ENCODE measurements at places on chromosomes 7 and 10. TPM values are rescaled to one million over a fixed set of nuclear protein-coding genes. Genes with fewer than 3 reads are reported as not detected.

The TCAF2 gene
- total RNA-seq = 9.4 TPM

- peaks cover 48% of the 10 kb centered on the region for H3K4me1 ChIP-seq
- H3K27ac ChIP-seq = no peak overlapping the region
- no peak overlapping the region for H3K4me3 ChIP-seq
- DNase-seq = no peak
- no peaks in the 10 kb centered on the region for H3K27me3 ChIP-seq
Measured at GRCh38 chr10:112960151-112960681, 10.2 kb downstream of the TCF7L2 start.

GRCh38 chr10:98307916-98308541 is 40.0 kb upstream of the LOXL4 start:
- DNase-seq = no peak
- no peak overlapping the region for H3K4me3 ChIP-seq
- no peaks in the 10 kb centered on the region for H3K36me3 ChIP-seq
- H3K4me1 ChIP-seq = peaks cover 17% of the 10 kb centered on the region
- H3K27ac ChIP-seq = no peak overlapping the region
- peaks cover 16% of the 10 kb centered on the region for H3K27me3 ChIP-seq

GRCh38 chr7:48976253-48976652 is 51.9 kb downstream of the CDC14C start:
- H3K4me1 ChIP-seq = no peaks in the 10 kb centered on the region
- no peak overlapping the region for H3K4me3 ChIP-seq
- no peaks in the 10 kb centered on the region for H3K27me3 ChIP-seq

GRCh38 chr10:42618424-42618823 is 19.9 kb downstream of the ZNF33B start:
- no peaks in the 10 kb centered on the region for H3K27me3 ChIP-seq
- peaks cover 3% of the 10 kb centered on the region for H3K36me3 ChIP-seq
- no peaks in the 10 kb centered on the region for H3K4me1 ChIP-seq
- no peak for DNase-seq
- H3K27ac ChIP-seq = no peak overlapping the region

GRCh38 chr10:25682203-25682851 is 251.7 kb upstream of the MYO3A start:
- H3K4me3 ChIP-seq = peak overlapping the region; percentile 6
- peak; percentile 77 for DNase-seq
- peak overlapping the region; percentile 65 for H3K27ac ChIP-seq
- H3K4me1 ChIP-seq = no peaks in the 10 kb centered on the region
